ENCODE measurements at places on chromosomes 16 and 17.
A peak's percentile ranks its signal among the peaks of the same experiment; 100 is the strongest.

DNA sequence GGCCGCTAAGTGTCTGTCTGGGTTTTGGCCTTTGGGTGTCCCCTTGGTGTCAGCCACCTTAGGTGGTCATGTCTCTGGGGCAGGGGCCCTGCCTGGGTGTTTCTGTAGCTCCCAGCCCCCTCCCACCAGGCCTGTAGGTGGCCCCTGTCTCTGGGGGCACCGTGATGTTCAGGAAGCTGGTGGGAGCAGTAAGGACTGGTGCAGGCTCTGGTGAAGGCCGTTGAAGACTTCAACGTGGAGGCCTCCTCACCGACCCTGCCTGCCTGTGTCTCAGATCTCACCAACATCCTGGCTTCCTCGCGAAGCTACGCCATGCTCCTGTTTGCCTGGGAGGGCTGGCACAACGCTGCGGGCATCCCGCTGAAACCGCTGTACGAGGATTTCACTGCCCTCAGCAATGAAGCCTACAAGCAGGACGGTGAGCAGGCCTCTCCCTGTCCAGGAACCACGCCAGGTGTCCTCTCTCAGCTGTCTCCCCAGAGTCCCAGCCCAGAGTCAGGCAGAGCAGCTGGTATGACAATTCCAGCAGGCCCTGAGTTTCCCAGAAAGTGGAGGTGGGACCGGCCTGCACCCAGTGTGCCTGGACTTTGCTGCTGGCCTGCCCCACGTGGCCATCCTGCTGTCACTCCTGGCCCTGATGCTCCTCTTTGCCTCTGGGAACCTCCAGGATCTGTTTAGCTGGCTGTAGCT lies 2.8 kb downstream of the ACE start:
- no peak for DNase-seq

DNA sequence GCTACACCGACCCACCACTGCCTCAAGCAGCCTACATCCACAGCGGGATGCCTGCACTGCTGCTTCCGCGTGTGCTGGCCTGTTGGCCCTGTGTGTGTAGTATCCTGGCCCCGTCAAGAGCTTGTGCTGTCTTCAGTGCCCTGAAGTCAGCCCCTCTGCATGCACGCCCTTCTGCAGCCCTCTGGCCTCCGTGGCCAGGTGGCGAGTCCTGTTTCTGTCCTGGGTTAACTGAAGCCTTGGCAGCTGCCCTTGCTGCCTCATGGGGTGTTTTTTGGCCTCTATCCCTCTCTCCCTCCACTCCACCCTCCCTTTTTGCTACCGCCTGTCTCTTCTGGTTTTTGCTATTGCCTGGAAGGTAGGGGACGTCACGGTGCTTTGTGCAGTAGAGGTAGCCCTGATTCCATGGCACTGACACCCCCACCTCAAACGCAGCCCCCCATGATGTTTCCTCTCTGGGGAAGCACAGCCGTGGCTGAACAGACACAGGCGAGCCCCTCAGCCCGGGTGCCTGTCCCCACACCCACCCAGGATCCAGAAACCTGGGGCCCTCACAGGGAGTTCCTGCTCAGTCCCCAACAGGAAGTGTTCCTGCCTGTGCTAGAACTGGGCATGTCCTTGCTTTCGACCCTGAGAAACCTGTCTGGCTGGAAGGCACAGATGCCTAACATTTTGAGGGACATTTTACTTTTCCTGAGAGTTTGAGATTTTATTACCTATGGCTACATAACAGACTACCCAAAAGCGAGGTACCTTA lies 18.8 kb upstream of the AMZ2 start:
- no peak for DNase-seq

- DNase-seq: no peak
Observed at GRCh38 chr17:67004181-67004580, 39.7 kb downstream of the CACNG4 start.

GRCh38 chr17:44865231-44865660 lies 17.6 kb downstream of the HIGD1B start:
- DNase-seq: peak; percentile 39

- DNase-seq: no peak
Observed at GRCh38 chr16:84085271-84085667, 31.5 kb downstream of the MBTPS1 start.

DNA sequence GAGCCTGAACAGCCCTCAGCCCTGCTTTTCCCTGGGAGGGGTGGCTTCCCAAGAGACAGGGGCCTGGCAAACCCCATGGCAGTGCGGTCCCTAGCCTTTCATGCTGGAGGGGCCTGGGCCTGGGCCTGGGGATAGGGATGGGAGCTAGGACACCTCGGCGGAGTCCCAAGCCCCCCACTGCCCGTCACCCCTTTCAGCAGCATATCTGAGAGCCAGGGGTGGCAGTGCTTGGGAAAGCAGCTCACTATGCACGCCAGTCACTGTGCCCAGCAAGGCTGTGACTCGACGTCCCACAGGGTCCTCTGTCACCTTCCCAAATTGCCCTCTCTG lies 612 bp upstream of the SLC47A2 start:
- DNase-seq: no peak

DNA sequence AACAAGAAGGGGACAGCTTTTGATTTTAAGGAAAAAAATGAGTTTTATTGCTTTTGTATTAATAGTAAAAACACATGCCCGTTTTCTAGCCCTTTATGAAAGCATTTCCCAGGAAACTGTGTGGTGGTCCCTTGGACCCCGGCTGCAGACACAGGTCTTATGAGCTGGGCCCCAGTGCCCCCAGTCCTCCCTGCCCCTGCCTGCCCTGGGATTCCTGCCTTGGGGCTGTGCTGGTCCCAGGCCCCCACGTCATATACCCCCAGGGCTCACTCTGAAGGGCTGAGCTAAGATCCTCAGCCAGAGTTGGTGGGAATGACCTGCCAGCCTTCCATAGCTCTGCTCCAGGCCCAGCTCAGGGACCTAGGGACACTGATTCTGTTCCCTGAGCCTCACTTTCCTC lies 30.8 kb downstream of the GINS2 start:
- DNase-seq: no peak

DNA sequence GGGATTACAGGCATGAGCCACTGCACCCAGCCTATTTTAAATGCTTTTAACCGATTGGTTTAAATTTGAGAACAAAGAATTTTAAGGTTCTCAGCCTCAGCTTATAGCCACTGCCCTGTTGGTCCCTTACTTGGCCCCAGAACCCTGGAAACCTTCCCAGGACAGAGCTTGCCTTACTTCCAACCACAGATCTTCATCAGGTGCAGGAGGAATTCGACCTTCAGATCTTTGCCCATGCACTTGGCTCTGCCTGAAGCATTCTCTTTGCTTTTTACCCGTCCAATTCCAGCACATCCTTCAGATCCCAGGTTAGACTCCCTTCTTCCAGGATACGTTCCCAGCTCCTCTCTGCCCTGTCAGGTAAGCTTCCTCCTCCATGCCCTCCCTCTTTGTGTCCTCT lies 27.7 kb downstream of the CHD9 start:
- no peak for DNase-seq

GRCh38 chr17:33925649-33926048 lies 329.4 kb upstream of the CCL2 start:
- no peak for DNase-seq

DNA sequence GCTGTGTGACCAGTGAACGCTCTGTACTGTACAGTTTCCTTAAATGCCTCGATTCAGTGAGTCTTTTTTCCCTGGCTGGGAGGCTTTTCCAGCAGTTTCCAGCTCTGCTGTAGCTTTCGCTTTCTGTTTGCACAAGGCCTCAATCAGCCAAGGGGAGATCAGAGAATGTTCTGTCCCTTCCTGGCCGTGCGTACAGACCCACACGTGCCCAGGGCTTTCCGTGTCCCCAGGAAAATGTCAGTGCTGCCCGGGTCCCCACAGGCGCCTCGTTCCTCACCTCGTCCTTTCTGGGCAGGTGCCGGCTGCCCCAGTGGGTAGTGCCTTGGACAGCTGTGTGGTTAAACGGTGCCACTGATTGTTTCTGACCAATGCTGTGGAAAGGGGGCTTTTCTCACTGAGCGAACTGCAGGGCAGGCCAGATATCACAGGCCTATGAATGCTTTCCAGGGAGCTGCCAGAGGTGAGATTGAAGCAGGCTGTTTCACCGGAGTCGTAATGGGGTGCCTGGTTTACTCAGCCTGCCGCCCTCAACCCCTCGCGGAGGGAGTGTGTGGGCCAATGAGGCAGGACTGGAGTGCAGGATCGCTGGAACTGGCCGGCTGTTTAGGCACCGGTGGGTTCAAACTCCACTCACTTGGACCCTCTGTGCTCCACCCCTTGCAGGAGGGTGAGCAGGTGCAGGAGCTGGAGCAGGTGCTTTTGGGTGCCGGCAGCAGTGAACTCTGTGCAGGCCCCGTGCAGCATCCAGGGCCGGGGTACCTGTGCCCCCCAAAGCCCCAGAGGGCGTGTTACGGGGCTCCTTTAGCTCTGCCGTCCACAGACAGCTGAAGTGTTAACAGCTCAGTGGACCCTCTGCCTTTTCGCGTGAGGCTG lies 44.4 kb downstream of the ZNF778 start:
- no peak for DNase-seq

- DNase-seq: no peak
Observed at GRCh38 chr17:81907219-81908145, 3.7 kb downstream of the PCYT2 start.

GRCh38 chr16:82628088-82628423 lies 1.3 kb downstream of the CDH13 start:
- DNase-seq: no peak

DNA sequence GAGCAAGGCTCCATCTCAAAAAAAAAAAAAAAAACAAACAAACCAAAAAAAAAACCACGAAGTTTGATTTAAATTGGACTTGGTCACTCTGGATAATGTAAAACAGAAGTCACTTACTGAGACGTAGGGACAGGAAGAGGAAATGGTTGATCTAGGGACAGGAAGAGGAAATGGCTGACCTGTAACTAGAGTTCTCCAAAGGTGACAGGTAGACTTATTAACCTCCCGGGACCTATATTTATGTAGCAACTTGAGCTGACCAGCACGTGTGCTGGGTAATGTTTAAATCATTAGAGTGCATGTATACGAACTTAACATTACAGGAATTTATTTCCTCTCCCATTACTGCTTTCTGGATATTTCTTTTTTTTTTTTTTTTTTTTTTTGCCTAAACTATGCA lies 81.5 kb upstream of the DHX40 start:
- DNase-seq: no peak

DNA sequence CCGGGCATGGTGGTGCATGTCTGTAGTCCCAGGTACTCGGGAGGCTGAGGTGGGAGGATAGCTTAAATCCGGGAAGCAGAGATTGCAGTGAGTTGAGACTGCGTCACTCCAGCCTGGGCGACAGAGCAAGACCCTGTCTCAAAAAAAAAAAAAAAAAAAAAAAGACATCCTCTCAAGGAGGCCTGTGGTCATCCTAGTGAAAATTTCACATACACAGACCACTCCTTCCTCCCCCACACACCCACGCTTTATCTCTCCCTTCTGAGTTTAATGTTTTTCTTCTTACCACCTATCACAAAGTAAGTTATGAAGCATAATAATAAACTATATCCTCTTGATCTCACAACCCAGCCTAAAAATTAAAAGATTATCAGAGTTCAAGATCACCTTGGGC lies 1.3 kb upstream of the NOL11 start:
- no peak for DNase-seq

DNA sequence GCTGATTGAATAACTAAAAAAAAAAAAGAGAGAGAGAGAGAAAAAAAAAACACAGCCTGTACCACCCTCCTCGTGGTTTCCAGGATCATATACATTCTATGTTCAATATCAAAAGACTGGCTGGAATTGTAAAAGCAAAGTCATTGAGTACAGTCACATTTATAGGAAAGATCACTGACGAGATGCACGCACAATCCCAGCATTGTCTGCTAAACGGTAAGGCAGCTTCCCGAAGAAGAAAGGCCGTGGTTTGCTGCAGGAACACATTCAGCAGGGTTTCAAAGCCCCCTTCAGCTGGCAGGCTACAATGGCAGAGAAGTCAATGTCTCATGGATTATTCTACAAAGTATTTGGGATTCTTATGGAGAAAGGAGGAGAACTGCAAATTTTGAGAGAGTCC lies 9.3 kb downstream of the NQO1 start:
- no peak for DNase-seq

GRCh38 chr16:49961089-49961488 lies 63.9 kb upstream of the CNEP1R1 start:
- DNase-seq: no peak

DNA sequence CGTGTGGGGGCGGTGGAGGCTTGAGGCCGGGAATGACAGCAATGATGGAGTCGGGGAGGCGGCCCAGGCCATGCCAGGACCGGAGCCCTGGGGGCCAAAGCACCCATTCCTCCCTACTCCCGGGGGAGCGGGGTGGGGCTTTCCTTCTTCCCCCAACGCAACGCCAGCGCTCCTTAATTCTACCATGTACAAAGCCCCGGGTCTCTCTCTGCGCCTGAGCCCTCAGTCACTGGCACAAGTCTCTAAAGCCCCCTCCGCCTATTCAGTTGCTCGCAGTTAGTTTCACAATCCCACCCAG lies 245 bp upstream of the RNF227 start:
- DNase-seq: no peak

GRCh38 chr17:68972119-68972704 lies 17.0 kb upstream of the ABCA8 start:
- no peak for DNase-seq

GRCh38 chr17:45436161-45436560 lies 3.5 kb upstream of the ARHGAP27 start:
- DNase-seq: no peak

DNA sequence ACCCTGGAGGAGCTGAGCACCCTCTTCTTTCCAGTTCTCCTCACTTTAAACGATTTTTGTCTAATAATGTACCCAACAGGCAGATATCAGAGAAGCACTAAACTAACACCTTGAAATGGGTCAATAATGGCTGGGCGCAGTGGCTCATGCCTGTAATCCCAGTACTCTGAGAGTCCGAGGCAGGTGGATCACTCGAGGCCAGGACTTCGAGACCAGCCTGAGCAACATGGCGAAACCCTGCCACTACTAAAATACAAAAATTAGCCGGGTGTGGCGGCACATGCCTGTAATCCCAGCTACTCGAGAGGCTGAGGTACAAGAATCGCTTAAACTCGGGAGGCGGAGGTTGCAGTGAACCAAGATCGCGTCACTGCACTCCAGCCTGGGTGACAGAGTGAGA lies 57.4 kb downstream of the ZFHX3 start:
- no peak for DNase-seq

GRCh38 chr16:11379420-11379819 lies 34.2 kb downstream of the RMI2 start:
- DNase-seq: no peak

GRCh38 chr16:17743578-17743977 lies 272.8 kb upstream of the XYLT1 start:
- DNase-seq: no peak

GRCh38 chr17:4839221-4839620 lies 6.1 kb downstream of the MINK1 start:
- DNase-seq: no peak

DNA sequence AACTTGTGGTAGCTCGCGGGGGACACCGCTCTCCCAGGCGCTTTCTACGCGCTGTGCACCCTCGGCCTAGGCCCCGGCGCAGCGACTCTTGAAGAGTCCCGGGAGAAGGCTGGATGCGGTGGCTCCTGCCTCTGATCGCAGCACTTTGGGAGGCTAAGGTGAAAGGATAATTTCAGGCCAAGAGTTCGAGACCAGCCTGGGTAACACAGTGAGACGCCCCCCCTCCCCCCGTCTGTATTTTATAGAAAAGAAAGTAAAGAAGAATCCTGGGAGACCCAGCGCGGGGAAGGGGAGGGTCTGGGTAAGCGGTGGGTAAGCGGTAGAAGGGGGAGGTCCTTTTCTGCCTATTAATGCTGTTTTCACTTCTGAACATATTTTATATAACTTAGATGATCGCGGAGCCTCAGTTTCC lies 486 bp upstream of the PLLP start:
- DNase-seq: no peak

GRCh38 chr16:15642557-15643047 lies 352 bp downstream of the MARF1 start:
- DNase-seq: peak; percentile 82

Data from activated naive CD8-positive, alpha-beta T cell treated with anti-CD3 and anti-CD28 coated beads, Interleukin-2, amount 10 ng/mL, durations not matched to agents 7 days and 5 days (primary cell).